Fibroblast of upper back skin (primary cell): ENCODE measurements at places on chromosomes 6 and 20.
A peak's percentile ranks its signal among the peaks of the same experiment; 100 is the strongest.

DNA sequence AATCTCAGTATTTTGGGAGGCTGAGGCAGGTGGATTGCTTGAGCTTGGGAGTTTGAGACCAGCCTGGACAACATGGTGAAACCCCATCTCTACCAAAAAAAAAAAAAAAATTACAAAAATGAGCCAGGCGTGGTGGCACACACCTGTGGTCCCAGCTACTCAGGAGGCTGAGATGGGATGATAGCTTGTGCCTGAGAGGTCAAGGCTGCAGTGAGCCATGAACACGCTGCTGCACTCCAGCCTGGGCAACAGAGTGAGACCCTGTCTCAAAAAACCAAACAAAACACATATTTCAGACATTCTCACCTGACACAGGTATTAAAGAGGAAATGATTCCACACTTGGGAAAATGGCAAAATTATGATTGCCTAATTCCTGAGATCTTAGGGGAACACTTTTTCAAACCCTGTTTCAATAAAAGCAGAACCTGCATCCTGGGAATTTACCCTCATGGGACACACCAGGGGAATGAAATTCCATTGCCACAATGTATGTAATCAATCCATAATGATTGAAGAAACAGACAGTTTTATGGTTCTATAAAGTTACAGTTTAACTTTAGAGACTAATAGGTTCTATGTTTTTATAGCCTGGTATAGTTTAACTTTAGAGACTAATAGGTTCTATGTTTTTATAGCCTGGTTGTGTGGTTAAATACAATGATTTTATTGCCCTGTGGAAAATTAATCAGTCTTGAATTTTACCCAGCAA is 29.6 kb upstream of the DNAAF9 start:
- DNase-seq, result no peak

DNA sequence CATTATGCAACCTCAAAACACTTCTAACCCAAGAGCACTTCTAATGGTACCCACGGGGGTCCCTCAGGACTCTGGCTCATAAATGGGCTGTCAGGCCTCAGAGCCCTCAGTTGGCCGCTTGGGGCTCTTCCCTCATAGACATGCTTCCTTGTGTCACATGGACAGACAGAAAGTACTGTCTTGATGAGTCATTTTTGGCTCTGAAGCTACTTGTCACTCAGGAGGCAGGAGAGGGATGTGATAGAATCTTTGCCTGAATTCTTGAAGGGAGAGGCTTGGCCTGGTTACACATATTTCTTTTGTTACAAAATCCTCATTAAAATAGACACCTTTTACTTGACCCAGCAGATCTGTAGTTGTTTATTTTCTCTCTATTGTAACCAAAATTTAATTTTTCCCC is 15.1 kb upstream of the EDN1 start:
- peak; percentile 56 for DNase-seq

- no peak for DNase-seq
These were observed 93.5 kb upstream of the CCDC28A start for GRCh38 chr6:138680085-138680484.

GRCh38 chr20:38355161-38356012 is 9.1 kb downstream of the LBP start:
- no peak for DNase-seq

DNA sequence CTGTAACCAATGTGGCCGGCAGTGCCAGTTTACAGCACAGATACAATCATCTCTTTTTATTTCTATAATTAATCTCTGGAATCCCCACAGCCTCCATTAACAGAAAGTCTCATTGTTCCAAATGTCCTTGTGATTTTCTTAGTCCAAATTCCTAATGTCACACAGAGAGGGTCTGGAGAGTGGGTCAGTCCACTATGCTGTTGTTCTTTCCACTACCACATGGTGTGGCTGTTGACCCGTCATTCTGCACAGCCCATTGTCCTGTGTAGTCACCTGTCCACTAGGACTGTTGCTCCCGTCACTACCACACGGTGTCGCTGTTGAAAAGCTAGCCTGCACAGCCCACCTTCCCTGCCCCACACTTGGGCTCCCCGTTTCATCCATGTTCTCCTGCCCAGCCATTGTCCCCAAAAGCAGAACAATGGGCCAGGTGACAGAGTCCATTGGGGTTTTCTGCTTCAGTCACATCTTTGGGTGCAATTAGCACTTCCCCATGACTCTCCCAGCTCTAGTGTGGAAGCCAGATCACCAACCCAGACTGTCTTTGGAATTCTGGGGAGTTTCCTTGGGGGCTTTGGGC is 8.6 kb upstream of the LBP start:
- no peak for DNase-seq

DNA sequence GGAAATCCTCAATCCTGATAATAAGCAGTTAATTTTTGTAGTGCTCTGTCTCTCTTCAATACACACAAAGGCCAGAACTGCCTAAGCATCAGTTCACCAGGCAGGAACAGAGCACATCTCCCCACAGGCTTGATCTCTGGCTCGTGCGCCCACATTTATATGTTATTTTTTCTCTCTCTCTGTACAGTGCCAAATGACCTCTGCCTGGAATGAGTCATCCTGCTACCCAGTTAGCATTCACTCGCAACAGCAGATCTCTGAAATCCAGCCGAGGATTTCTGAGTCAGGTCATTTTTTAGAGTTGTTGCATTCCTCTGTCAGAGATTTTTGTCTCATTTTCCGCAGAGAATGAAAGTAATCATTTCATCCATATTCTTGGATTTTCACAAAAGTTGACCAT is 107.1 kb downstream of the COL12A1 start:
- DNase-seq, result peak; percentile 98

- no peak for DNase-seq
These were observed 15.8 kb downstream of the KCNQ2 start for GRCh38 chr20:63456429-63457284.

DNA sequence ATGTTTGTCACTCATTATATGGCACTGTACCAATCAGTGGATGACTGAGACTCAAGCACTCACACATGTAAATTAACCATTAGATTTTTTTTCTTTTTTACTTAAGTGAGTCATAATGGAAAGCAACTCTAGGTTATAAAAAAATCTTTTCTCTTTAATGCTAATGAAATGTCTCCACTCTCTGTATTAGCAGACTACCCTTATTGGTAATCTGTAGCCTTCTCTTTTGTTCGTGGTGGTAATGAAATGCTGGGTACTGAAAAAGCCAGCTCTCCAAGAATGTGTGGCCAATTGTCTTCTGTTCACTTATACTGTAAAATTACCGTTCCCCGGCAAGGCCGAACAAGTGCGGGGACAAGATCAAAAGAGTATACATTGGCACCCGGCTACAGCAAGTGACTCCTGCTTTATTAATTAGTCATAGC is 69.0 kb downstream of the AFG1L start:
- no peak for DNase-seq

DNA sequence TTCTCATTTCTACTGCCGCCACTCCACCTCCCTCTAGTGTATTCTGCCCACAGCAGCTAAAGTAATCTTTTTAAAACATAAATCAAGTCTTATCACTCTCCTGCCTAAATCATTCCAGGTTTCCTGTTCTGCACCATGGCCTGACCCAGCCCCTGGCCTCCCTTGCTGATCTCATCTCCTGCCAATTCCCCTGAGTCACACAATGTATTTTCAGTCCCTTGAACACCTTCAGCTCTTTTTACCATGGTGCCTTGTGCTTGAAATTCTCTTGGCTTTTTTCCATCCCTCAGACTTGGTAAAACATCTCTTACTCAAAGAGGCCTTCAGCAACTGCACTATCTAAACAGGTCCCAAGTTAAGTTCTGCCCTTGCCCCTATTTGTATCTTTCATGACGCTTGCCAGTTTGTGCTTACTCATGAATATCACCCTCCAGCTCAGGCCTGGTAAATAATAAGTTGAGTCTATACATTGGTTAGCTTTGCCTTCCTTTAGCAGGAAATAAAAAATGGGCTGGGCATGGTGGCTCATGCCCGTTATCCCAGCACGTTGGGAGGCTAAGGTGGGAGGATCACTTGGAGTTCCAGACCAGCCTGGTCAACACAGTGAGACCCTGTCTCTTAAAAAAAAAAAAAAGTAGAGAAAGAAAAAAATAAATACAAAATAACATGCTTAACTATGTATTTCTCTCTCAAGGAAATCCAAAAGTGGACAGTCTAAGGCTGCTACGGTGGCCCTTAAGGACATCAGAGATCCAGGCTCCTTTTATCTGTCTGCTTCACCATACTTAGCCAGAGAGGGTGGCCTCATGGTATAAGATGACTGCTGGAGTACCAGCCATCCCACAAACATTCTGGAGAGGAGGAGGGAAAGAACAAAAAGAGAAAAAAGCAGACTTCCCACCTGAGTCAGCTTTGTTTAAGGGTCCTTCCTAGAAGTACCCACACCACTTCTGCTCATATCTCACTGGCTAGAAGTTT is 62.2 kb downstream of the ARFGEF2 start:
- DNase-seq, result peak; percentile 85

- DNase-seq, result peak; percentile 26
These were observed 95.5 kb downstream of the SNAP91 start for GRCh38 chr6:83613378-83613777.

DNA sequence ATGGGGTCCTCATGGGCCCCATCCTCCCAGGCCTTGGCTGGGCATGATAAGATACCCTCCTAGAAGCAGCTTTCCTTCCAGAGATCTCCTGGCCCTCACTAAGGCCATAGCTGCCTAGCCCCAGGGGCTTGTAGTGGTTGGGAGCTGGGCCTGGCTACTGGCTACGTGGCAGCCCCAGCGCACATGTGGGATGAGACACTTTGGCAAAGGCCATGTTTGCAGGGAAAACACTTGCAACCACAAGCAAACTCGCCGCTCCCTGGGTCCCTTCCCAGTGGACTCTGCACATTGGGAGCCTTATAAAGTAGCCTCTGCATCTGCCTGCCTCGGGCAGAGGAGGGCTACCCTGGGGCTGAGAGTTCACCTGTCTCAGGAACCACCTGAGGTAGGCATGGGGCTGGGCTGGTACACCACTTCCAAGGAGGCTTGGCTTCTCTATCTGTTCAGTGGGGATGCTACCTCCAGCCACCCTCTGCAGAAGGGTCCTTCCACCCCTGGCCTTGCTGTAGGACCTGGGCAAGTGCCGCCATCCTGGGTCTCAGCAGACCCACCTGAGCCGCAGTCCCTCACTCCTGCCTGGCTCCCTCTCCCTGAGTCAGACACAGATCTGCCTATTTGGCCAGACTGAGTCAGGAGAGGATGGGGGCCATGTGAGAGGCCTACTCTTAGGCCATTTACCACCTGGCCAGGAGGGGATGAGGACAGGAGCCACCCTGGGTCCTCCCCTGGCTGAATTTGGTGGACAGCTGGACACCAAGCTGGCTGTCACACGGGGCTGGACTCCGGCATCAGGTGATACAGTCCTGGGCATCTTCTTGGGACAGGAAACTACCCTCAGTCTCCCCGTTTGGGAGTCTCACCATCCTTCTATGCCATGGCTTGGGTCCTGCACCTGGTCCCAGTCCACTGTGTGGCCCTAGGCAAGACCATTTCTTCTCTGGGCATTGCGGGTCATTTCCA is at the start of gene BPIFB2:
Gene BPIFB2, plus strand, starts transcription at position 329 of the 960 bp plus-strand sequence. CDS start 871 bp downstream, outside the sequence.
- no peak for DNase-seq

DNA sequence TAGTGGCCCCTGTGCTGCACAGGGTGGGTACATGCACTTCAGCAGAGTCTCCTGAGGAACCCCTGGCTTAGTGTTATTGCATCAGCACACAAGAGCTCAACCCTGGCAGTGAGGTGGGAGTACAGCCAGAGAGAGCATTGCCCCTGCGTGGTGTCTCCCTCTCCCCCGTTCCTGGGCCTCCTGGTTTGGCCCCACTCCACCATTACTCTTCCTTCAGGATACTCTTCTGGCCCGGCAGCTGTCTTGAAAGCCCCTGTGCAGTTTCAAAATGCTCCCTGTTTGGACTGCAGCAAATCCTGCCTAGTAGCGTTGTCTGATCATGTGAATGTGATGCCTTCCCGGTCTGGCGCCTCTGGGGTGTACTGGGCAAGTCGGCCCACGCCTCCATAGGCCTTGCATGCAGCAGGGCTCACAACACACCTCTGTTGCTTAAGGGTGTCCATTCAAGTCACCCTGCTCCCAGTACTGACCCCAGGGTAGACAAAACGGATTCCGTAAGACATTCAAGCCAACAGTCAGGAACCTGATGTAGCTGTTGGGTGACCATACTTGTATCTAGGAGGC is 32.1 kb downstream of the TXNDC5 start:
- no peak for DNase-seq

DNA sequence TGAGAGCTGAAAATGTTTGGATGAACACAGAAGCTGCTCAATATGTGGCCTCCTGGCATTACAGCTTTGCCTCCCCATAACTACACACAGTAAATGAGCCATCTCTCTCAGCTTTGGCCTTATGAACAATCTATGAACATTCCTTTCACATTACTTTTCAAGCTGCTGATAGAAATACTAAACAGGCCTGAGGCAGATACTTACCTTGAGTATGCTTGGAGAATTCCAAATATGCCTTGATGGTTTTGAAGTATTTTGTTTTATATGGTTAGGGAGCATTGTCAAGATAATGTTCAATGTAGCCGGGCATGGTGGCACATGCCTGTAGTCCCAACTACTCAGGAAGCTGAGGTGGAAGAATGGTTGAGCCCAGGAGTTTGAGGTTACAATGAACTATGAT is 104.5 kb downstream of the CD24 start:
- peak; percentile 90 for DNase-seq

DNA sequence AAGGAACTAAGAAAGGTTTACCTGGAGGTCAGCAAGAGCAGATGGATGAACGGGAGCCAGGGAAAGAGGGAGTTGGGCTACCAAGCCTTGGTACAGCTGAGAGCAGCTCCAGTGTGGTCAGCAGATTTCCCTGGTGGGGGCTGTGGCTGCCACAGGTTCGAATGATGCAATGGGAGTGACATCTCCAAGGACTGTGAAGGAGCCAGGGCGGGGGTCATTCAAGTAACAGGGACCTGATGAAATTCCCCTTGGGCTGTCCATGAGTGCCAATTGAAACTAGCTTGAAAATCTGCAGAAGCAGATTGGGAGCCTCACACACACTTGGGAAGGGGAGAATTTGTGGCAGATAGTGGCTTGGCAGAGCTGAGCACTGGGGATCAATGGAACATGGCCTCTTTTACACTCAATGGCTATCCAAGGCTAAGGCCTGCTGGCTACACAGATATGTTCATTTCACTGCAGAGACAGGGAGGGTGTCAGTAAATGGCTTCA is 247.0 kb upstream of the ECI2 start:
- DNase-seq, result no peak

DNA sequence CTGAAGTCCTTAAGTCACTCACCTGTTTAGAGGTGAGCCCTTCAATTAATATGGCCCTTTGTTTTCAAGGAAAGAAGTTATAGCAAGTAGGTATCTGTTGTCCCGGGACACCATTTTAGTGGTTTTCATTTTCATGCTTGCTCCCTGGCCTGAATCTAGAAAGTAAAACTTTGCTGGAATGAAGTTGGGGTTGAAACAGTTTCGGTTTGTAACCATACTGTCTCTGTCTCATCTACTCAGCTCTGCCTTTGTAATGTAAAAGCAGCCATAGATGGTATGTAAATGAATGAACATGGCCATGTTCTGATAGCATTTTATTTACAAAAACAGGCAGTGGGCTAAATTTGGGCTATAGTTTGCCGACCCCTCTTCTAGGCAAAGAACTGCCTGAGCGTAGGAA is 64.9 kb upstream of the GNRH2 start:
- no peak for DNase-seq
